NCI-H82 (cell line): ENCODE measurements at places on chromosomes 6 and 20.
A peak's percentile ranks its signal among the peaks of the same experiment; 100 is the strongest.

GRCh38 chr6:139871803-139872510, 497.5 kb upstream of the CITED2 start:
- DNase-seq = no peak

- no peak for DNase-seq
Measured at GRCh38 chr6:24412294-24412693, 9.6 kb downstream of the MRS2 start.

DNA sequence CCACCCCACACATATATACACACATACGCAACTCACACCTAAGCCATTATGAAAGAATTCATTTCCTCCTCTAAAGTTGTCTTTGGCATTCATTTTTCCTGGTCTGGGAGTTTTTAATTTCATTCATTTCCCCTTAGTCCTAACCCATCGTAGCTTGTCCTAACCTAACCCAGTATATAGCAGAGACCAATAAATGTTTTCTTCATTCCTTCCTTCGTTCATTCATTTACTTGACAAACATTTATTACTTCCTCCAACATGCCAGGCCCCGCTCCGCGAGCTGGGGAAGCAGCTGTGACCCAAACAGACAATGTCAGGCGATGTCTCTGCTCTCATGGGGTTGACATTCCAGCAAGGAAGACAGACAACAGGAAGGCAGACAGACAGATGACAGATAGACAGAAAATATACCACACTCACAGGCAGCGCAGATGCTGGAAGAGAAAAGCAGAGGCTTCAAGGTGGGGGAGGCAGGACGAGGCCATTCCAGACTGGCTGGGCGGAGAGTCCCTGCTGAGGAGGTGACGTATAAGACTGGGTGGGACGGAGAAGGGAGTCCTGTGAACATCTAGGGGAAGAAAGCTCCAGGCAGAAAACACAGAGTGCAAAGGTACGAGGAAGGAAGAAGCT, 33.7 kb upstream of the SIRPA start:
- no peak for DNase-seq

DNA sequence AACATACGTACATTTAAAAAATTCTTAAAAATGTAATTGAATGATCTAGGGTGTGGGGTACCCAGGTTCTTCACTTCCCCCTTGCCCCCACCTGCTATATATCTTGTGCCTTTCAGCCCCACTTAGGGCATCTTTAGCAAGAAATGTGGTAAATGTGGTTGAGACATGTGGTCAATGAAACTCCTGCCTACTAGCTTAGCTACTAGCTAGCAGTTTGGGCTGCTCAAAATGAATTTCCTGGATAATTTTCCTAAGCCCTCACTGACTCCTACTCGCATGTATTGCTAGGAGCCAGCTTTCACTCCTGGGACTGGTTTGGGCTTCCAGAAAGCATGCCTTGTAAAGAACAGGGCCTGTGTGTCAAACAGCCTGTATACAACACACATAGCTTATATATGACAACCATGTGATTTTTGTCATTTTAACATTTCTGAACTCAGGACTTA, 257.3 kb downstream of the ATXN1 start:
- DNase-seq = no peak

- no peak for DNase-seq
Measured at GRCh38 chr6:11785774-11786579, 7.4 kb upstream of the ADTRP start.

- peak; percentile 70 for DNase-seq
Measured at GRCh38 chr20:3786126-3786484, 435 bp downstream of the CENPB start.

DNA sequence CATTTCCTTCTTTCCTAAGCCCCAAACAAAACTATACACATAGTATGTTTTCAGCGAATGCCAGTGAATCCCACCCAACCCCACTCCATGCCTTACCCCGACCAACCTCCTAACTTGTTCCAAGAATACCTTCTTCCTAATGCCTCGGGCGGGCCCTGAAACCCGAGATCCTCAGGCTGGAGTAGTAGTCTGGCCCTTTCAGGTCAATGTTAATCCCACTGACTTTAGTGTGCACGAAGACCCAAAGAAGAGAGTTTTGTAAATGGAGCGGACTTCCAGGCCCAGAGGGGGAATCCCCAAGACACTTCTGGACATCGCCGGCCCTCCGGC, 394 bp downstream of the YIPF3 start:
- DNase-seq = peak; percentile 54

DNA sequence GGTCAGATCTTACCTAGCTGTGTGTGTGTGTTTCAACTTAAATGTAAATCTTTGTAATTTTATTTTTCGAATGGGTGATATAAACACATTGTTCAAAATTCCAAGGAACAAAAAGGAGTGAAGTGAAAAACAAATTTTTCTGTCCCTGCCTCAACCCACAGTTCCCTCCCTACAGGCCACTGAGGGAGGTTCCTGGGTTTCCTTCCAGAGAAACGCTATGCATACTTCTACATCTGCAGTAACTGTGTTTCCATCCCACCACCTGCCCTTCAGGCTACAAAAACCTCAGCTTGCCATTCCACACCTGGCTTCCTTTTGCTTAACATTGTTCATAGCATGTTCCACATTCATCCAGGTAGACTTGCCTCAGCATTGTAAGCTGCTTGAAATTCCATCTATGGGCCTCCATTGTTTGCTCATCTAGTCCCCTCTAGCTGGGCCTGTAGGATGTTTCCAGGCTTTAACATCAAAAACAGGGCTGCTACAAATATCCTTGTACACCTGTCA, 12.0 kb downstream of the ANGPT4 start:
- no peak for DNase-seq

GRCh38 chr6:40631744-40632143, 44.6 kb upstream of the LRFN2 start:
- DNase-seq = no peak

GRCh38 chr20:48661575-48662455, 166.0 kb downstream of the PREX1 start:
- DNase-seq = no peak

GRCh38 chr6:154653385-154653784, 79.8 kb upstream of the SCAF8 start:
- DNase-seq = no peak

DNA sequence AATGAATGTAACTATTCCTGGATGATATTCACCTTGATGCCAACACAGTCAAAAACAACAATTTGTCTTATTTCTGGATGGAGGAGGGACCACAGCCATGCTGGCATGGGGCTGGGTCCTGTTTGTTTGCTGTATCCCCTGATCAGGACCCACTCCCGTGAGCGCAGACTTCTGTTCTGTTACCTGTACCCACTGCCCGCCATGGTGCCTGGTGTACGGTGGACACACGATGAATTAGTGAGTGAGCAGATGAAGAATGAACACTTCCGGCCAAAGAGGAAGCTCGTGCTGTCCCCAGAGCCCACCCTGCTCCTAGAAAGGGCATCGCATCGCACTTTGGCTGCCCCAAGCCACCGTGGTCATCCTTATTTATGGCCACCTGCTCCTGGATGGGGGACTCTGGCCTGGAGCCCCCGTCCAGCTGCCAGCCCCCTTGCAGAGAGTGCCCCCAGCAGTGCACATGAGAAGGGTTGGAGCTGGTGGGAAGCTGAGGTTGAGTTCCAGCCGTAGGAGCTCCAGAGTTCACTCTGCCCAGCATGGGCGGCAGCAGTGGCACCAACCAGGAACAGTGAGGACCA, 100.9 kb downstream of the BMP7 start:
- DNase-seq = no peak

DNA sequence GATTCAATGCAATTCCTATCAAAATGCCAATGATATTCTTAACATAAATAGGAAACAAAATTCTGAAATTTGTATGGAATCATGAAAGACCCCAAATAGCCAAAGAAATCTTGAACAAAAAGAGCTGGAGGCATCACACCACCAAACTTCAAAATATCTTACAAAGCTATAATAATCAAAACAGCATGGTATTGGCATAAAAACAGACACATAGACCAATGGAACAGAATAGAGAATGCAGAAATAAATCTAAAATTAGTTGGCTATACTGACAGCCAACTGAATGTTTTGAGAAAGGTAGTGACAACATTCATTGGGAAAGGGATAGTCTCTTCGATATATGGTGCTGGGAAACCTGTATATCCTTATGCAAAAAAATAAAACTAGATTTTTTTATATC, 121.9 kb upstream of the ASCC3 start:
- no peak for DNase-seq

DNA sequence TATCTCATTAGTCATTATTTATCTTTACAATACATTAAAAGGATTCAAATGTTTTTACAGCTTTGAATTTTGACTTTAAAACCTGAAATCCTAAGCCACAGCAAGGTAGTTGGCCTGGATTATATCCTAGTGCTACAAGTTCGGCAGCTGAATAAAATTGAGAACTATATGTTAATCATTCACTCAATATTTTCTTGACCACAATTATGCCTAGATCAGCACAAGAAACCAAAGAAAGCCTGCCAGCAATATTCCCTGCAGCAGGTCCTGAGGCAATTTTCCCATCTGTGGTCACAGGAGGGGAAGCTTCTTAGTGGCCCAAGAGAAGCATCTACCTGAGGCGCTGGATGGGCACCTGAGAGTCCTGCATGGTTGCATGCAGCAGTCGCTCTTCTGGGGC, 183.5 kb downstream of the GMDS start:
- DNase-seq = no peak

GRCh38 chr6:108667993-108668392, 107.3 kb downstream of the FOXO3 start:
- DNase-seq = no peak

DNA sequence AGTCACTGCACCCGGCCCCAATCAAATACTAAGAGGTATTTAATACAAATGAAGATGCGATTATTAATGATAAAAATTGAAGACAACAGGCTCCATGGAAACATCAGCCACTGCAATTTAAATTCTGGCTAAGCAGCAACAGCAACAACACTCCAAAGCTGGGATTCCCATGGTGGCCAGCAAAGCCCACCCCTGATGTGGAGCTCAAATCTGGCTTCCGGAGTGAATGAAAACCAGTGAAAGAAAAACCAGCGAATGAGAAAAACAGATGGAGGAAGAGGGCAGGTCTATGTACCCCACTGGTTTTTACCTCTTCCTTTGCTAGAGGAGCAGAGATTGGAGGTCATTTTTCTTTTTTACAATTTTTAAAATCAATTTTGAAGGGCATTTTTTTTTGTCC, 135.9 kb upstream of the PDE10A start:
- DNase-seq = no peak

DNA sequence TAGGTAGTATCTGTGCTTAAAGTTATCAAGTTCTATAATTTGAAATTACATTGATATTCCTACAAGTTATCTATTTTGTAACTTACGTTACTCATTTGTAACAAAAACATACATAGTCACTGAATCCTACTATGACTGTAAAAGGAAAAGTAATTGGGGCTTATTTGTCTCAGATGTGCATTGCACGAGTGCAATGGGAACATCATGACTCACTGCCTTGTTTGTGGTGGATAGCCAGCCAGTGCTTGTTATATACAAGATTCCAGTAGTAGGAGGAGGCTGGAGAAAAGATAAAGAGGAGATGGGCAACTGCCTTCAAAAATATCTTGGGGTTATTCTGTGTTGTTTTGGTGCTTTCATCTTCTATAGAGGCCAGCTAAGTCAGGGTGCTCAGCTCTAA, 164.1 kb downstream of the RNF144B start:
- no peak for DNase-seq

GRCh38 chr20:43938932-43939761, 24.5 kb downstream of the TOX2 start:
- DNase-seq = no peak

- no peak for DNase-seq
Measured at GRCh38 chr6:138803331-138803730, 7.4 kb downstream of the ECT2L start.

- no peak for DNase-seq
Measured at GRCh38 chr6:149484733-149485700, at the start of gene ZC3H12D. ZC3H12D (minus strand) TSS chr6:149485014; CDS start chr6:149474543, 10,471 bp downstream.

- DNase-seq = no peak
Measured at GRCh38 chr20:46299078-46299477, 9.2 kb downstream of the CDH22 start.

- no peak for DNase-seq
Measured at GRCh38 chr6:110270165-110270564, 88.0 kb downstream of the METTL24 start.
